ENCODE measurements at places on chromosomes 16 and 17. TPM values are rescaled to one million over a fixed set of nuclear protein-coding genes. Genes with fewer than 3 reads are reported as not detected.

- no peak for DNase-seq
Observed at GRCh38 chr16:20178297-20178696, 104.6 kb upstream of the GPR139 start.

Gene C17orf113
- total RNA-seq, result 1.2 TPM

Gene DNAH17
- total RNA-seq, result 0.25 TPM

DNA sequence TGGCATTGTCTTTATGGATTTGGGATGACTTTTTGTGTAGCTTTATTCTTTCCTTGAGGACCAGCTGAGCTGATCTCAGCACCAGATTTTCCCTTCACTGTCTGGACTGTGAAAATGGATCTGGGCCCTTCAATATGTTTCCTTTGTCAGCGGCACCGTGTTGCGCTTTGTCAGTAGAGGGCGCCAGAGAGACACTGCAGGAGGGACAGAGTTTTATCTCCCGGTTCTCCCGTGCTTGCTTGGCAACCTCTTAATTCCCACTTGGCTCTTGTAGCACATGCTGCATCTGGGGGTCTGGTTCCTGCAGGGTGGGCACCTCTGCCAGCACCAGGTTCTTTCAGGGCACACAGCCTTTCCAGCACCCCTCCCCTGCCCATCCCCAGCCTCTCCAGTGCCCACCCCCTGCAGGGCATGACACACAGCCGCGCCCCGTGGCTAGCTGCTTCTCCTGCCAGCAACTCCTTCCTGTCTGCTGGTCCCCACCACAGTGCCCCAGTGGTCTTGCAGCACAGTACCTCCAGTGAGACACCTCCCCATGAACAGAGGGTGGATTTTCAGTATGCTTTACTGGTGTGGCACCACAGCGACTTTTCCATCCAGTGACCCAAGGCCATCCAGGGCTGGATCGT lies 19.6 kb downstream of the OR1D5 start:
- DNase-seq, result peak; percentile 83

DNA sequence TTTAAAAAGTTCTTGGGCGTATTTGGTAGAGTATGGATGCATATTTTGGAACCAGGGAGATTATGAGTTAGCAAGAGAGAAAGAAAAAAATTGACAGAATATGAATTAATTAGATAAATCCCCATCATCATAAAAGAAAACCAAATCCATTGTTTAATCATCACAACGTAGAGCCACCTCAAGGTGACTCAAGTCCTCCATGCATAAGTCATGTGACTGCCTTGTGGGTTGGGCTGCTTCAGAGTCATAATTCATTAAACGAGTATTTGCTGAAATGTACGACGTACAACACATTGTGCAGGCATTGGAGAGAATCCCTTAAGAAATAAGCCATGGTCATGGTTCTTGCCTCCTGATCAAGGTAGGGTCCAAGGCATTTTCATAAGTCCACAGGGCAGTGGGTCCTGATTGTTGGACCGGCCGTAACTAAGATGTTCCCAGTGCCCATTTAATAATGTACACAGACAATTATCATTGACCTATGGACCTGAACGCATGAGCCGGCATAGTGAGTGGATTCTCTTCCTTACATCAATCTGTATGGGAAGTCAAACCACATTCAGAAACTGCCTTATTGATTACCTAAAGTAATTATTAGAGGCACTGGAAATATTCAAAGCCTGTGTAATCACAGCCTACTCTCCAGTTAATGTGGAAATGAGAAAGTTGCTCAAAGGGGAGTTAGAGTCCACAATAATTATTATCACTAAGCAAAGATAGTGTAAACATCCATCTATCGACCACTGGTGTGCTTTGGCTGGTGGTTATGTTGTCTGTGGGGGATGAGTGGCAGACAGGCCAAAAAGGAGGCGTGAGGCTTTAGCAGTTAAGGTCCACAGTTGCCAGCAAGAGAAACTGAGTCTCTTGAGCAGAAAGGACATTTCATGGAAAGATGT lies 165.4 kb downstream of the PITPNC1 start:
- DNase-seq, result peak; percentile 23

Gene SGCA
- 0.51 TPM for total RNA-seq

- no peak for DNase-seq
Observed at GRCh38 chr16:68091380-68092261, 6.5 kb downstream of the NFATC3 start.

DNA sequence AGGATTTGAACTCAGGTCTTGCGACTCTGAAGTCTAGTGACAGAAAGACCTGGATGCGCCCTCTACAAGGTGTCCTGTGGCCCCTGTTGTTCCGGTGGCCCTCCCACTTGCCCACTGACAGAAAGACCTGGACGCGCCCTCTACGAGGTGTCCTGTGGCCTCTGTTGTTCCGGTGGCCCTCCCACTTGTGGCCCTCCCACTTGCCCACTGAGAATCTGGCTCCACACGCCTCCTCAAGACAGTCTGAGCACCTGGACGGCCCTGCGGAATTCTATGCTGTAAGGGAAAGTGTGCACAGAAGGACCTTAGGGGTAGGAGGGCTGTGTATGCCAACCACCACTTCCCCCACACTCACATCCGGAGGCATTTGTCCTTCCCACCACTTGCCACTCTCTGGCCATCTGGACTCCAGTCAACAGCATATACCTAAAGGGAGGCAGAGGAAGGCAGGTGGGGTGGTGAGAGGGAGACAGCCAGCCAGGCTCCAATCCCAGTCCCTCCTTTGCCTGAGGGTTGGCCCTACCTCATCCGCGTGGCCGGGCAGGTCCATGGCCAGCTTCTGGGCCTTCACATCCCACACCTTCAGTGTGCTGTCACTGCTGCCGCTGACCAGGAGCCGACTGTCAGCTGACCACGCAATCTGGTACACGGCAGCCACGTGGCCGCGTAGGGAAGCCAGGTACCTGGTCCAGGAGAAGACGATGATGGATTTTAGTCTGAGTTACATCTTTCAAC lies 9.1 kb downstream of the NLE1 start:
- no peak for DNase-seq

- peak; percentile 42 for DNase-seq
Observed at GRCh38 chr17:83126275-83126811, 46.9 kb downstream of the METRNL start.

DNA sequence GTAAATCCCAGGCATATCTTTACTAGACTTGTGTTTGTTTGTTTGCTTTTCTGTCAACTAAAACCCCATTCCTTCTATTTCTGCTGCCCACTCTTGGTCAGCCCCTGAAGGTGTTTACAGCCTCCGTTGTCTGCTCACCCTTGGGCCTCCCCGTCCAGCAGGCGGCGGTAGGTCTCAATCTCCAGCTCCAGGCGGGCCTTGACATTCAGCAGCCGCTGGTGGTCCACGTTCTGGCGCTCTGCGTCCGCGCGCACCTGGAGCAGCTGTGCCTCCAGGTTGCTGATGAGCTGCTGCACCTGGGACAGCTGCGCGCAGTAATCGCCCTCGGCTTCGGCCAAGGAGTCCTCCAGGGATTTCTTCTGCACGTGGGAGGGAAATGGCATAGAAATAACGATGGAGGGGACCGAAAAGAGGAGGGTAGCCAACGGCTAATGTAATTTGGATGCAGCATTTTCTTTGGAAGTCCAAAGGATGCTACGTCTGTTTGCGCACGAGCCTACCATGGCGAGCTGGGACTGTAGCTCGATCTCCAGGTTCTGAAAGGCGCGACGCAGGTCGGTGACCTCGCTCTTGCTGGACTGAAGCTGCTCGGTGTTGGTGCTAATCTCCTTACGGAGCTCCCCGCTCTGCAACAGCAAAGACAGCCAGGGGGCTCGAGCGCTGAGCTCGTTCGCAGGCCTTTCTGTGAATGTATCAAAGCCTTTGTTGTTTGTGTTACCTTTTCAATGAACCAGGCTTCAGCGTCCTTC lies 3.9 kb downstream of the KRT12 start:
- DNase-seq, result peak; percentile 99

All from endodermal cell (in vitro differentiated cells).